ENCODE measurements at places on chromosomes 6 and 20. TPM values are rescaled to one million over a fixed set of nuclear protein-coding genes. Genes with fewer than 3 reads are reported as not detected.

- no peak for DNase-seq
Observed at GRCh38 chr20:19986419-19986818, 30.7 kb upstream of the NAA20 start.

Gene SRSF12
- polyA plus RNA-seq = 12.2 TPM

DNA sequence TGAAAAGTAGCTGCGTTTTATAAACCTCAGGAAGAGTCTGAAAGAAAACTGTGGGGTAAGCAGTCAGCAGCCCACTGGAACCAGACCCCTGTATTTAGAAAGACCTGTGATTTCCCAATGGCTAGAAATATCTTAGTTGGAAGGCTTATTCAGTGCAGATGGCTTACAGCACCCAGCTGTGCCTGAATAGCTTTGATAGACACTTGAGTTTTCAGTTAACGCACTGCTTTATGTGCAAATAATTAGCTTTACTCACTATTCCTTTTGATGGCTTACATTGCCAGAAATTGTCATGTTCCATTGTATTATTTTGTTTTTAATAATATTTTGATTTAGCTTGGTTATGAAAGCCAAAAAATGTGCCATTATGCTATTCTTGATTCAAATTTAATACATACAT is 465.3 kb upstream of the SYNCRIP start:
- no peak for DNase-seq

DNA sequence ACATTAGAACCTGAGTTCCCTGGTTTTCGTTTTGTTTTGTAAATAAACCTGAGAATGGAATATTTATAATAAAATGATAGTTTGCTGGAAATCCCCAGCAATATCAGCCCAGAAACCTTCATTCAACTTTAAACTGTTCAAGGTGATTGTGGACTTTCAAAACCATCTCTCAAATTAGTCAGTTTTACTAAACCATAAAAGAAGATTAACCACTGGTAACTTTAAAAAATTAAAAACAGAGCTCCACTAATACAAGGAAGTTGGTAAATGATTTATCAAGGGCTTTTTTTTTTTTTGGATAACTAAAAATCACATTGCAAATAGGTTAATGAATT is 10.0 kb downstream of the MBOAT1 start:
- DNase-seq = no peak

Gene COL9A1
- 36.5 TPM for polyA plus RNA-seq

DNA sequence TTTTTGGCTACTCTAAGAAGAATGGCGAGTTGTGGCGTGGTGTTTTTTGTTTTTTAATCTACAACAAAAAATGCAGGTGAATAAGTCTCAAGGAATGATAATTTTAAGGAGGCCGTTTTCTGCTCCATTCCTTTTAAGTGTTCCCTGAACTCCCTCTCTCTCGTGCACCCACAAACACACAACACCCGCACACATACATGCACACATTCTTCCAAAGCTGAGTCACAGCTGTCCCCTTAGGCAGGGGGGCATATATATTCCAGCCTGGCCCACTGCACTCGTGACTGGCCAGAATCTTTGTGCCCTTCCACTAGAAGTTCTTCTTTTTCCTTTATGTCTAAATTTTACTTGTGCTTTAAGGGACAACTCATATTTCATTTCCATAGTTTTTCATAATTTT is 405.7 kb downstream of the LMBRD1 start:
- DNase-seq = no peak
